Gastrocnemius medialis (tissue), 4 donors: ENCODE measurements at places on chromosomes 13 and 19. TPM values are rescaled to one million over a fixed set of nuclear protein-coding genes. Genes with fewer than 3 reads are reported as not detected.

Gene DLL3
- total RNA-seq, result not detected

Gene SMIM24
- total RNA-seq, result not detected

Gene STXBP2
- 2.4 TPM for total RNA-seq

Gene MAB21L1
- 4.2 TPM for total RNA-seq

Gene DUS3L
- 19.5 TPM for total RNA-seq

Gene ZNF490
- 2.6 TPM for total RNA-seq
